Colonic mucosa (tissue), 4 donors: ENCODE measurements at places on chromosomes 5 and 9. TPM values are rescaled to one million over a fixed set of nuclear protein-coding genes. Genes with fewer than 3 reads are reported as not detected.

The MOB3B gene
- 39.6 TPM for total RNA-seq

The ADAMTS12 gene
- total RNA-seq, result 0.42 TPM

The NEUROG1 gene
- total RNA-seq, result not detected

The PHF24 gene
- not detected for total RNA-seq

The TESK1 gene
- 41.1 TPM for total RNA-seq

The PCDHA11 gene
- not detected for total RNA-seq

The SPAG8 gene
- 0.82 TPM for total RNA-seq

The PROB1 gene
- total RNA-seq, result 0.96 TPM

DNA sequence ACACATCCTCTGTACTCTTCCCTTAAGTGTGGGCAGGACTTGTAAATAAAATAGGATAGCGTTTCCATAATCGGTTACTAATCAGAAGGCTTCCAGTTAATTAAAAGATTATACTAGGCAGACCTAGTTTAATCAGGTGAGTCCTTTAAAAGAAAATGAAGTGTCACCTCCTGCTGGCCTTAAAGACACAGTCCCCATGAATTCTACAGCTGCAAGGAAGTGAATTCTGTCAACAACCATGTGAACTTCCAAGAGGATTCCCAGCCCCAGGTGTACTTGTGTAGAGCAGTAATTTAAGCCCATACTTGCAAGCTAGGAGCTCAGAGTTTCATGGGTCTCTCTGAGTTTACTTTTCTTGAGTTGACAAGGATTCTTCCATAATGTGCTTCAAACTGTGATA is 918.3 kb downstream of the DTWD2 start:
- no peaks in the 10 kb centered on the region for H3K36me3 ChIP-seq
- no peak for DNase-seq
- no peak overlapping the region for H3K4me3 ChIP-seq
- no peaks in the 10 kb centered on the region for H3K4me1 ChIP-seq

DNA sequence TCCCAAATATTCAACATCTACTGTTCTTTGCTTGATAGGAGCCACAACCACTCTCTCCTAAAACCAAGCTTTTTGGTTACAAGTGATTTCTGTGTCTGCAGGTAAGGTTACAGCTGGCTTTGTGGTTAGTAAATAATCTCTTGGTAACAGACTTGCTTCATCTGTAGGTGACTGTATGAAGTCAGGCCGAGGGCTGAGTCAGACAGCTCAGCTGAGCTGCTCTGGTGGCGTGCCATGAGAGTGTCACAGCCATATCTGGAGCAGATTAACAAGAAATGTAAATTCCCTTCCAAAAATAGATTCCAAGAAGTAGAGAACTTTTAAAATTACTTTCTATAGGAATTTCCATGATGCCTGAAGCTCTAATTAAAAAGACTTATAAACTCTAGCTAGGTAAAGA is 23.7 kb upstream of the TAS2R1 start:
- H3K27ac ChIP-seq, result no peak overlapping the region
- H3K4me3 ChIP-seq, result no peak overlapping the region
- no peaks in the 10 kb centered on the region for H3K36me3 ChIP-seq
- H3K27me3 ChIP-seq, result no peaks in the 10 kb centered on the region

- no peaks in the 10 kb centered on the region for H3K36me3 ChIP-seq
- peaks cover 6% of the 10 kb centered on the region for H3K4me1 ChIP-seq
- H3K27ac ChIP-seq, result peak overlapping the region; percentile 18
- H3K27me3 ChIP-seq, result no peaks in the 10 kb centered on the region
- H3K4me3 ChIP-seq, result no peak overlapping the region
- DNase-seq, result no peak
These were observed 23.3 kb downstream of the TNFSF8 start for GRCh38 chr9:114906922-114907571.

DNA sequence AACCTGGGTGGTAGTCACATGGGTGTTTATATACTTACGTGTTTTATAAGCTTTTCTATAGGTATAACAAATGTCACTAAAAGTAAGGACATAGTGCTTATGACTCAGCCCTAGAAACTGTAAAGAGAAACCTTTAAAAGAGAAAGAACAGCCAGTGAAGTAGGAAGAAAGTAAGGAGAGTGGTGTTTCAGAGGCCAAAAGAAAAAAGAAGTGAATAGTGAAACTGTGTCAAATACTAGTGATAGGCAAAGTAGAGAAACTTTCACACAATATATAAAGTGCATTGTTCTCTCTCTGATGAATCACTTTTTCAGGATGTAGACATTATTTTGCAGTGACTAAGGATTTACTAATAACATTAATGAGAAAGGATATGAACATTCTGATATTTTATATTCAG is 74.2 kb upstream of the SUSD1 start:
- no peak overlapping the region for H3K27ac ChIP-seq
- H3K27me3 ChIP-seq, result no peaks in the 10 kb centered on the region
- H3K4me1 ChIP-seq, result no peaks in the 10 kb centered on the region

DNA sequence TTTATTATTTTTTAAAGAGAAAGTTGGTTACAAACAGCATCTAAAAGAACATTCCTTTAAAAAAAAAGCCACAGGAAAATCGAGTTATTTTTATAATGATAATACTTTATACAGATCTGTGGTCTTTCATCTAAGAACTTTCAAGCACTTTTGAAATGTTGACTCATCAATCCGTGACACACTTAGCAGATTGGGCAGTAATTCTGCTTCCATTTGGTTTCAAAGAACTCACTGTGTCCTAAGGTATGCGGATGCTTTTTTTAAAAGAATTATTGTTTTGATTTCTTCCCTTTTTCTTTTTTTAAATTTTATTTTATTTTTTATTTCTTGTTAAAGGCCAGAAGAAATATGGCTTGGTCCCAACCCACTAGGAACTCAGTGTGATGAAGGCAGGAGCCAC is 147.8 kb downstream of the AOPEP start:
- H3K4me1 ChIP-seq, result no peaks in the 10 kb centered on the region
- no peak overlapping the region for H3K4me3 ChIP-seq
- no peaks in the 10 kb centered on the region for H3K36me3 ChIP-seq
- no peak overlapping the region for H3K27ac ChIP-seq
- DNase-seq, result no peak

DNA sequence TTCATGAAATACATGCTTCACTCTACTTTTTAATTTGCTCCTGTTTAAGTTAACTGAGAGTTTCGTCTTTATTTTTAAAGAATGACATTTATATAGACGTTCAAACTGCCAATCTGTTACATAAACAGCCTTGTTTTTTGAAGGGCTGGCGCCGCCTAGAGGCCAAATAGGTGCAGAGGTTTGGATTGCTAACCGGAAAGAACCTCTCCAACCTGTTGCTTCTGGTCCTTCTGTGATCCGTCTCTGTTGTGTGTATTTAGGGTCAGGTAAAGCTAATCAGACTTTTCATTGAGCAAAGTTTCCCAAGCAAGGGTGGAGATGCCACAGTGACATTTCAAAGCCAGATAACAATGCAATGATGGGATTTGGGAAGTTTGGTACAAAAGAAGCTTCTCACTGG is 39.5 kb upstream of the GLIS3 start:
- no peaks in the 10 kb centered on the region for H3K36me3 ChIP-seq
- no peak overlapping the region for H3K4me3 ChIP-seq
- H3K4me1 ChIP-seq, result no peaks in the 10 kb centered on the region
- no peaks in the 10 kb centered on the region for H3K27me3 ChIP-seq
- peak; percentile 87 for DNase-seq

DNA sequence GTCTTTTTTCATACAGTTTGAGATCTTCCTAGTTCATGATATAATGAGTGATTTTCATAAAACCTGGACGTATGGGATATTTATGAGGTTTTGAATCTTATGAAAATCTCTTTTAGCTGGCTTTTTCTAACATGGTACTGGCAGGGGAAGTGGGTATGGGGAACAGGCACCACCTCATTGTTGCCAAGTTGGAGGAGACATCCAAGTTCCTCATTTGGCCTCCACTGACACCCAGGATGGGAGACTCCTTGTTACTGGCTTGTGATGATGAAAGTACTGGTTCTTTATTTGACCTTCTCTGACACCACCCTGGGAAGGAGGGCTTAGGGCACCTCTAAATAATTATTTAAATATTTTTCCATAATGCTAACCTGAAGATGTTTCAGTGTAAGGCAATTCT is 4.0 kb upstream of the TNPO1 start:
- no peaks in the 10 kb centered on the region for H3K4me1 ChIP-seq
- no peaks in the 10 kb centered on the region for H3K27me3 ChIP-seq
- H3K4me3 ChIP-seq, result no peak overlapping the region
- no peaks in the 10 kb centered on the region for H3K36me3 ChIP-seq

GRCh38 chr5:128009403-128009802 is 74.2 kb upstream of the SLC12A2 start:
- no peaks in the 10 kb centered on the region for H3K27me3 ChIP-seq
- no peaks in the 10 kb centered on the region for H3K4me1 ChIP-seq
- H3K36me3 ChIP-seq, result no peaks in the 10 kb centered on the region
- H3K4me3 ChIP-seq, result no peak overlapping the region
- DNase-seq, result no peak
- H3K27ac ChIP-seq, result no peak overlapping the region

DNA sequence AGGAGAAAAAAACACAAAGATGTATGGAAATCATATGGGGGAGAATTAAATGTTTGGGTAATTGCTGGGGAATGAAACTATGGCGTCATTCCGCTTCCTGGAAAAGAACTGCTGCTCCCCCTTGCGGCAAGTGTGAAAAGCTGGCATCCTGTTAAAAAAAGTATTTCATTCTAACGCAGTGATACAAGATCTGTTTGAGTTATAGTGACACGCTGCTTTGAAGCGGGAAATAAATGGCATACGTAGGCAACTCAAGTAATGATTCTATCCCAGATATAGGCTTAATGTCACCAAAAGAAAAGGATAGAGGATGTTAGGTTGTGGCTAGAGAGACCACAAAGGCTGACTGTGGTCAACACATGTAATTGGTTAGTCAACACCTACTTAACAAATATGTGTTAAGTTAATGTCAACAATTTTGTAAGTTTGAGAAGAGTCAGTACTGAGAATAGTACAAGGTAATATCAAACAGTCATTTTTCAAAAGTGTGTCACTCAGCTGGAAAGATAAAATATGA is 70.2 kb upstream of the ALDH1A1 start:
- DNase-seq, result peak; percentile 64
- H3K36me3 ChIP-seq, result no peaks in the 10 kb centered on the region
- no peaks in the 10 kb centered on the region for H3K4me1 ChIP-seq
- no peak overlapping the region for H3K4me3 ChIP-seq
- H3K27me3 ChIP-seq, result no peaks in the 10 kb centered on the region

GRCh38 chr5:150780816-150781221 is 2.3 kb downstream of the SMIM3 start:
- peaks cover 45% of the 10 kb centered on the region for H3K4me1 ChIP-seq
- peak overlapping the region; percentile 67 for H3K4me3 ChIP-seq
- no peaks in the 10 kb centered on the region for H3K27me3 ChIP-seq
- H3K27ac ChIP-seq, result peak overlapping the region; percentile 82
- no peaks in the 10 kb centered on the region for H3K36me3 ChIP-seq

- no peak for DNase-seq
- H3K27me3 ChIP-seq, result no peaks in the 10 kb centered on the region
- no peak overlapping the region for H3K27ac ChIP-seq
- no peaks in the 10 kb centered on the region for H3K4me1 ChIP-seq
- H3K36me3 ChIP-seq, result no peaks in the 10 kb centered on the region
These were observed 305.5 kb downstream of the ARRDC3 start for GRCh38 chr5:91077623-91078022.

DNA sequence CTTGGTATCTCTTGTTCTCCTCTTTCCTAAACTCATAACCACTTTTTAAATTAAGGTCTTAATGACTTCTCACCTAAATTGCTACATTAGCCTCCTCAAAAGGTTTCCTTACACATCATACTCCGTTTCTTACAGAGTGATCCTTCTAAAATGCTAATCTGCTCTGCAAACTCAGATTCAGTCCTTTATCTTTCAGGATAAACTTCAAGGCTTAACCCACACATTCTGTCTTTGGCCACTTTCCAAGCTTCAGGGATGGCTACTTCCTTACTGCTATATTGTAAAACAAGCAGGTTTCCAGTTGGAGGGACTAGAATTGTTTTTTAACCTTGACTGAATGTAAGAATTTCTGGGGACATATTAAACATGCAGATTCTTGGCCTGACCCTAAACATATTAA is 105.5 kb upstream of the CHD1 start:
- H3K4me3 ChIP-seq, result no peak overlapping the region
- DNase-seq, result peak; percentile 85
- peaks cover 14% of the 10 kb centered on the region for H3K4me1 ChIP-seq
- no peaks in the 10 kb centered on the region for H3K36me3 ChIP-seq
- H3K27me3 ChIP-seq, result no peaks in the 10 kb centered on the region

- no peaks in the 10 kb centered on the region for H3K27me3 ChIP-seq
- no peak for DNase-seq
- no peaks in the 10 kb centered on the region for H3K4me1 ChIP-seq
These were observed 198.1 kb downstream of the ENC1 start for GRCh38 chr5:74442466-74442865.

- DNase-seq, result no peak
- no peak overlapping the region for H3K27ac ChIP-seq
- no peaks in the 10 kb centered on the region for H3K27me3 ChIP-seq
These were observed 3.1 kb upstream of the UNC13B start for GRCh38 chr9:35158501-35159280.

- DNase-seq, result no peak
- no peaks in the 10 kb centered on the region for H3K27me3 ChIP-seq
- H3K4me3 ChIP-seq, result no peak overlapping the region
These were observed 12.3 kb downstream of the ACTBL2 start for GRCh38 chr5:57470339-57470738.

DNA sequence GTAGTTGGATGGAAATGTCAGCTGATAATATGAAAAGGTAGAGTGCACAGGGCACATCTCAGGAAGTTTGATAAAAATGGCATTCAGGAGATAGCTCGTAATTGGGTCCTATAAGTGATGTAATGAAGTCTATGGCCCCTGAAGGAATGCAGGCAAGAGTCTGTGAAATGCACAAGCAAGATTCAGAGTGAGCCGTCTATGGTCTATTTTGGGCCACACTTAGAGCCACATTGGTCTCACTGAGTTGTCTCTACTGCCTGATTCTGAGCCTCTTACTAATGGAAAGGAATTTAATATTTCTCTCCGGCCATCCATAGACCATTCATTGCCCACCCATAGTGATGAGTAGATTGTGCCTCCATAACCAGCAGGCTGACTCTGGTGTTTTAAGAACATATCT is 111.3 kb upstream of the KCNN2 start:
- H3K4me3 ChIP-seq, result no peak overlapping the region
- H3K27ac ChIP-seq, result no peak overlapping the region
- H3K36me3 ChIP-seq, result no peaks in the 10 kb centered on the region
- H3K27me3 ChIP-seq, result no peaks in the 10 kb centered on the region

DNA sequence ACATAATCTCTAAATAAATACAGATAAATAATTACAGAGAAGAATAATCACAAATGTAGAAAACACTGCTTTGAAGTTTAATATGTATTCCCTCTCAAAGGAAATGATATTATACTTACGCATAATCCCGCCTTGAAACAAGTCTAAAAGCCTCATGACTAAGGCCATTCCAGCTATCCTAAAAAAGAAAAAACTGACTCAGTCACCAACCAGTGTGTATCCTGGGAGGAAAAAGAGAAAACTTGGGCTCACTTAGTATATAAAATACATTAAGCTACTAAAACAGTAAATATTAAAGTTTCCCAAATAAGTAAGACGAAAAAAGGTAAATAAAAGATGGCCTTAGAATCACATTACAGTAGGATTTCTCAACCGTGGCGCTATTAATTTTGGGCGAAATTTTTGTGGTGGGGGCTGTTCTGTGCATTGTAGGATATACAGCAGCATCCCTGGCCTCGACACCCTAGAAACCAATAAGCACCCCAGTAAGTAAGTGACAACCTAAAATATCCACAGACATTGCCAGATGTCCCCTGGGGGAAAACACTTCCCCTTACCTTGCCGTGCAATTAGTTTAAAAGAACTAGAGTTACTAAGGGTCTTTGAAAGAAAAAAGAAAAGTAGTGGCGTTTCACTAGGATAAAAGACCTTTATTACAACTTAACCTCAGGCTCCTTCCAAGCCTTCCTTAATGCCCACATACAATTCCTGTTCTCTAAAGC is 1.1 kb downstream of the HSPA9 start:
- peak overlapping the region; percentile 96 for H3K27ac ChIP-seq
- peaks cover 24% of the 10 kb centered on the region for H3K36me3 ChIP-seq
- no peaks in the 10 kb centered on the region for H3K4me1 ChIP-seq
- H3K4me3 ChIP-seq, result peak overlapping the region; percentile 87
- no peaks in the 10 kb centered on the region for H3K27me3 ChIP-seq
